NCI-H2081 (cell line): ENCODE measurements at places on chromosomes 3 and 15.

DNA sequence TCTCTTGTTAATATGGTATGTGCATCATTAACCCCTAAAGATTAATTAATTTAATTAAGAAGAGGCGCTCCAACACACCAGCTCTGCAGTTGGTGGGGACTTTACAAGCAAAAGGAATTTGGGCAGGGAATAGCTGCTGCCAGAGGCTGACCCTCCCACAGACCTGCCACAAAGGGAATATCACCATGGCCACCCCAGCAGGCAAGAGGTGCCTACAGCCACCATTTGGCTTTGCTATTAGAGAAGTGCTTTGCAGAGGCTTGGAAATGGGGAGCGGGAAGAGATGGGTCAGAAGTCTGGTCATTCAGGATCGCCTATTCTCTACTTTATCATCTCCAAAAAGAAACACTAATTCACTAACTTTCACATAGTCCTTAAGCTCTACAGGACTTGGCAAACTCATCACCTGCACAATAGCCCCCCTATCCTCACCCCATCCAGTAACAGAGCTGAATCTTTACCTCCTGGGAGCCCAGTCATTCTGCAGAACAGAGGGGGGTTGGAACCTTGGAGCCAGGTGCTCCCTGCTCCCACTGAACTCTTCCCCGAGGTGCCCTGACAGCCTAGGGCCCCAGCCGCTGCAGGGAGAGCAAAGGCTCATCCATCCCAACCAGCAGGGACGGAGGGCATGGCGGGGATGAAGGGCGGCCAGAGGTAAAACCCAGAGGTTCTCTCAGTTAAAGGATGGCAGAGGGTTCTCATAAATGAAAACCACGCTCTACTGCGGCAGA is 29.7 kb downstream of the LRIG1 start:
- no peak for DNase-seq

GRCh38 chr15:34128898-34129297 is 27.0 kb downstream of the PGBD4 start:
- DNase-seq, result no peak

- no peak for DNase-seq
Observed at GRCh38 chr15:31065824-31066223, 35.7 kb downstream of the TRPM1 start.

DNA sequence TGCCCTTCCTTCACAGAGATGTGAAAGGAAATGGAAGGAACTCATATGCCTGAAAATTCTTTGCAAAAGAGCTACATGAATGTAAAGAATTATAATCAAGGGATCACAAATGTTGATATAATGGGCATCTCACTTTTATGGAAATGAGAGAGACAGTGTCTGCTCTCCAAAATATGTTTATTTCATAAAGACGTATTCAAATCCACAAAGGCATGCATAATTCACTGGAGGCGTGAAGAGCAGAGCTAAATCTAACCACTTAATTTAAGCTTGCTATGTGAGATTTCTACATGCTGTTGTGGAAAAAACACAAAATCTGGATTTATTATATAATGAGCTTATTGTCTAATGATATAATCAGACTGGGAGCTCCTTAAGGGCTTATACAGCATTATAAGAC is 469.1 kb downstream of the RAP2B start:
- no peak for DNase-seq

- no peak for DNase-seq
Observed at GRCh38 chr3:3053974-3054373, 56.2 kb downstream of the IL5RA start.

DNA sequence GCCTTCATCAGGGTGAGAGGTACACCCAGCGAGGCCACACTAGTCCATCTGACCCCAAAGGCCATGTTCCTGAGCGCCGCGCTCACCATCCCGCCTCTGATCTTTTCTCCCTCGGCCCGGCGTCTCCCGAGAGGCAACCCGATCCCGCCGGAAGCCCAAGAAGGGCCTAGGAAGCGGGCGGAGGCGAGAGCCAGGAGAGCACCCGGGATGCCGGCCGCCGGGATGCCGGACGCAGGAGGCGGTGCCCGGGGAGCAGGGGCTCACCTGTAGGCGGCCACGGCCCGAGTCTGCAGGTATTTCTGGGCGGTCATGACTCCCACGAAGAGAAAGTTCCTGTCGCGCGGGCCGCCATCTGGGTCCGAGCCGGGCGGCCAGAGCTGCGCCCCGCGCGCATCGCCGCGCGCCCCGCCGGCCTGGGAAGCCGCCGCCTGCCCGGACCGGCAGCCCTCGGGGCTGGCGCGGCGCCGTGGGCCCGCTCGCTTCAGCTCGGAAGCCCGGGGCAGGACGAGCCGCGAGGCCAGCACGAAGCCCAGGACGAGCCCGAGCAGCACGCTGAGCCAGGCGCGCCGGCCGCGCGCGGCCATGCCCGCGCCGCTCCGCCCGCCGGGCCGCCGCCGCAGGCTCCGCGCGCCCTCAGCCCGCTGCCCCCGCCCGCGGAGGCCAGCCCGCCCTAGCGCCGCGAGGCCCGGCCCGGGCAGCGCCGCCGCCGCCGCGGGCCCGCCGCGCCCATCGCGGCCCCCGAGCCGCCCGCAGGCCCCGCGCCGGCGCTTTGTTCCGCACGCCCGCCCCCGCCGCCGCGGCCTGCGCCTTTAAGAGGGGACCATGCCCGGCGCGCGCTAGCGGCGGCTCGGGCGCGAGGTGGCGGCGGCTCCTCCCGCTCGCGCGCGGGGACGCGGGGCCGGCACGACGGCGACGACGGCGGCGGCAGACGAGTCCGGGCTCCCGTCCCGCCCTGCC is 697 bp downstream of the CHSY1 start:
- DNase-seq, result peak; percentile 60

- no peak for DNase-seq
Observed at GRCh38 chr3:147389717-147390116, 16.6 kb downstream of the ZIC4 start.

DNA sequence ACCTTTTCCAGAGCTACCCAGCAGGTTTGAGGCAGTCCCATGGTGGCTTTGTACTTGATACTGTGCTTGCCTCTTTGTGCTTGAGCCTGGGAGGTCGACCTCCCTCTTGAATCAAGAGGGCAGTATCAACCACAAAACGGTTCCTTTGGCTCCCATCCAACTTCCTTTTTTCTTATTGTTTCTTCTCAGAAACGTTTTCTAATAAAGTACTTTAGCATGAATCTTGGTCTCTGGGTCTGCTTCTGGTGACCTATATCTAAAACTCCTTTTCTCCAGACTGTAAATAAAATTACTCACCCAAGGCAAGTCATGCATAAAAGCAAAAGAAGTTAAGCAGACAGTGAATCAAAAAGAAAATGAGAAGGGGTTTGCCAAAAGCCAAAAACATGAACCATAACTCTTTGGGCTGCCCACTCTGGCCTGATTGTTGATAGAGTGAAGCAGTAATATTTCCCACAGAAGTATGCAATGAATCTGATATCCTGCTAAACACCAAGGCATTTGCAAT is 112.2 kb upstream of the SLC4A7 start:
- DNase-seq, result no peak

- DNase-seq, result peak; percentile 15
Observed at GRCh38 chr15:92468991-92469390, 75.3 kb downstream of the ST8SIA2 start.

DNA sequence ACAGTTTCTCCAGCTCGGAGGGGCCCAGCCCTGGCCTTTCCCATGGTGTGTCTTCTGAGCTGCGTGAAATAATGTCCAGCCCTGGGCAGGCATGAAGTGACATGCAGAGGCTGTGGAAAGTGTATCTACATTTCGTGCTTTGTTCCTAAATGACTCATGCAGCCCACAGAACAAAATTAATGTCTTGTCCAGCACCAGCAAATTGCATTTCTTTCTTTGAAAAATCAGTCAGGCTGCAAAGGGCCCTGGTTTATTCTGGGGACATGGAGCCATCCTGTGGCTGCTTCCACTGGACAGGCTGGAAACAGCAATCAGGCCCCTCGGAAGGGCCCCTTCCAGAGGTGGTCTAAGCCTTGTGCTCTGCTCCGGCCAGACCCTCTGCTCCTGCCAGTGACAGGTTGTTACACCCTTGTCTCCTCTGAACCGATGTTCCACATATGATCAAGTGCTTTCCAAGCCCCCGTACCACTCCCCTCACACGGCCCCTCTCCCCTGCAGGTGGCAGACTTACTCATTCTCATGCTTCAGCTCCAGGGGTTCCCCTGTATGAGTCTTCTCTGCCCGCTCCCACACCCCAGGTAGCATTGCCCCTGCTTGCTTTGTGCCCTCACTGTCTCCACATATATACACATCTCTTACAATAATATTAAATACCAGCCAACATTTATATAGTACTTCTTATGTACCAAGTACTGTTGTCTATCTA is 33.7 kb downstream of the CRYGS start:
- no peak for DNase-seq

DNA sequence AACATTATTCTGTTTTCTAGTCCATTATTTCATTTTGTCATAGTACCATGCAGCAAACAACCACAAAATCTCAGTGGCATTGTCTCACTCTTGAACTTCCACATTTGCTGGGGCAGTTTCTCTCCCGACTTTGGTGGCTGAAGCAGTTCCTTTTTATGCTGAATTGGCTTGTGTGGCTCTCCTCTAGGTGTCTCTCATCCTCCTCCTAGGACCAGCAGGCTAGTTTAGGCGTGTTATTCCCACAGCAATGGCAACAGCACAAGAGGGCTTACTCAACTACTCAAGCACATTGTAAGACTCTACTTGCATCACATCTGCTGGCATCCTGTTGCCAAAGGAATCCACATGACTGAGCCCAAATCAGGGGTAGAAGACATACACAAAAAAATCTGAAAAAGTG is 201.8 kb upstream of the KCNH8 start:
- DNase-seq, result no peak

GRCh38 chr15:78457101-78457500 is 19.1 kb downstream of the IREB2 start:
- peak; percentile 34 for DNase-seq

DNA sequence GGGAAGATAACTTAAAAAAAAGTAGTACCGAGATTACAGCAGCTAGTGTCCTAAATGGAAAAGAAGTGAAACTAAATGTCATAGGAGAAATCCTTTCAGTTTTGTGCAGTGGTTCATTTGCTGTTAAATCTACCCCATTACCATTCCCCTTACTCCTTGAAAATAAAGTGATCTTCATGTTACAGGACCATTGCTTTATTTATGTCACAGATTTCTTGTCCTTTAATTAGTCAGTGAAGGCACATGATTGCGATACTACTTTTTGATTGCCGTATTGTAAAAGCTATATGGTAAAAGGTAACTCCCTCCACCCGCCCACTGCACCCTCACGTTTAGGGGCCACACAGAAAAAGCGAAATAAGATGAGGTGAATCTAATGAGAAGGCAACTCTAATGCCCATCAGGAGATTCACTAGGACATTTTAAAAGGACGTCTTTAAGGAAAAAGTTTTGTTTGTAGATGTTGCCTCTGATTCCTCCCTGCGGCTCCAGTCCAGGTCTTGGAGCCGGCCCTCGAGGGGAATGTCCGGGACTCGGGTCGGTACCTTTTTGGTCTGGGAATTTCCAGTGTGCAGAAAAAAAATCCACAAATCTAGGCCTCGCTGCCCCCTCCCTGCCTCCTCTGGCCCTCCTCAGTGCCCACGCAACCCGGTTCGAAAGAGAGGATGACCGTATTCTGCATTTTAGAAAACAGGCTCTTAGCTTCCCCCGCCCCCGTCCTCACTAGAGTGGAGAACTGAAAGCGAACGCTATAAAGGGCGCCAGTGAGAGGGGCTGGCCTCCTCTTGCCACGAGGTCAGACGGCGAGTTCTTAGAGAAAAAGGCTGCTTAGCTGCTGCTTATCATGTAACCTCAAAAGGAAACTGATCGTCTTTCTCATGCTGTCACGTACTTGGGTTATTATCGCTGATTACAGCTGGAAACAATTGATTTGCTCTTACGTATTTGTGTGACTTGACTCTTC is 21.8 kb upstream of the NFKBIZ start:
- DNase-seq, result peak; percentile 64

DNA sequence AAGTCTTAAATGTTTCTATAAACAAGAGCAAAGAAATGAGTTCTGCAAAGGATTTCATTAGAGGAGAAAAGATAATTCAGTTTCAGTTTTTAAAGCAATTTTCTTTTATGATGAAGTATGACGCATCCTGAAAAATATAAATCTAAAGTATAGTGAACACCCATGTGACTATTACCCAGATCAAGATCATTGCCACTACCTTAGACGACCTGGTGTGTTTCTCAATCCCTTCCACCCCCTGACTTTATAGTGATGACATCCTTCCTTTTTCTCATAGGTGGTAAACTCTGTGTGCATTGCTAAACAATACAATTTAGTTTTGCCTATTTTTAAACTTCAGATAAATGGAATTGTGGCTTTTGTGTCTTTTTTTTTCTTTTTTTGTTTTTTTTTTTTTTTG is 8.4 kb downstream of the STT3B start:
- DNase-seq, result no peak

DNA sequence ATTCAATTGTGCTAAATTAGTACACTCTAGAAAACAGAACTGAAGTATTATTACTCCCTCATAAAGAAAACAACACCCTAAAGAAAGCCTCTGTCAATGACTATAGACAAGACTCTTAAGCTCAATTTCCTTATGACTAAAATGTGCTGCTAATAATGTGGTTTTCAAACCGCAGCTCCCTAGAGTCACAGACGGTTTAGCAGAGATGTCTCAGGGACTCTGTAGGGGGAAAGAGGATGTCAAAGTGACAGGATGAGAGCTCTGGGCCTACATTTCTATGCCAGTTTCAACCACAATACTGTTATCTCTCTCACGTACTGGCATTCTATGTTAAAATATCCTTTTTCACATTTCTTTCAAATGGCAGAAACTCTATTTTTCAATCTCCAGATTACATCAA is 37.6 kb upstream of the WDR49 start:
- DNase-seq, result no peak

DNA sequence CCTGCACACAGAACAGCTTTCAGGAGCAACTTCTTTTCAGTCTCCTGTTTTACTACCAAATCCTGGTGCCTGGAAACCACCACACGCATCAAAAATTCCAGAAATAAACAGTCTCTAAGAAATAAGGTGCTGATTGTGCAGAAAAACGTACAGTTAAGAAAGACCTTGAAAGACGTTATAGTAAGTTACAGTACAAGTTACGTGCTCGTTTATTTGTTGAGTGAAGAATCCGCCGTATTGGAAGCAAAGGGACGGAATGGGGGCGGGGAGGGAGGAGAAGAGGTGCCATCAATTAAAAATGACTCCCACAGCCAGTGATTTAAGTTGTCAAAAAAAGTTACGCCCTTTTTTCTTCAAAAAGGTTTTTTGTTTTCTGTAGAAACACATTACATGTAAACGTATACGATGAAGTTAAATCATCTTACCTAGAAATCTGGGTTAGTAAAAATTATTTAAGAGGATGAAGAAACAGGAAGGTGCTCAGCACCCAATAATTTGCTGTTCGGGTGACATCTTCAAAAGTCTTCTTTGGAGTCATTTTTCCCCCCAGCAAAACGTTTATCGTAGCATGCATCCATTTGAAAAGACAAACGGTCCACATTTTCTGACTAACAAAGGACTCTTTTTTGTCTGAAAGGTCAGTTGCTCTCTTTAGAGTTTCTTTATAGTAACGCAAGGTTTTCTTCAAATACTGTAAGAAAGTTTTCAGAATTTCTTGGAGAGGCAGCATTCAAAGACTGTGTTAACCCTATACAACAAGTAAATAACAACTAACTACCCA is 782 bp upstream of the UACA start:
- DNase-seq, result no peak

DNA sequence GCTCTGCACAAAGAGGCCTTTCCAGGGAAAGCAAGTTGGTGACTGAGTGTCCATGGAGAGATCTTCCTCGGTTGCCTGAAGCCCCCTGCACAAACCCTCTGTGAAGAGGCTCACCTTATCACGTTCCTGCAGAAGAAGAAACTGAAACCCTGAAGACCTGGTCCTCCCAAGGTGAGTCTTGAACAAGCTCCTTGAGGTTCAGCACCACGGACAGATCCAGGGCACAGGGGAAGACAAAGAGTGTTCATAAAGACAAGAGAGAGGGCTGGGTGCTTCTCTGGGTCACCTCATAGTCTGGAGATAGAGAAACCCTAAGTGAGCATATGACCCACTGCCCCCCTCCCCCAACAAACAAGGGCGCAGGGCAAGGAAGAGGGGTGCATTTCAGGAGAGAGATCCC is 21.7 kb upstream of the TBC1D21 start:
- DNase-seq, result no peak
